Large intestine (tissue), 12 donors: ENCODE measurements at places on chromosomes 11 and 22. TPM values are rescaled to one million over a fixed set of nuclear protein-coding genes. Genes with fewer than 3 reads are reported as not detected.
A peak's percentile ranks its signal among the peaks of the same experiment; 100 is the strongest.

DNA sequence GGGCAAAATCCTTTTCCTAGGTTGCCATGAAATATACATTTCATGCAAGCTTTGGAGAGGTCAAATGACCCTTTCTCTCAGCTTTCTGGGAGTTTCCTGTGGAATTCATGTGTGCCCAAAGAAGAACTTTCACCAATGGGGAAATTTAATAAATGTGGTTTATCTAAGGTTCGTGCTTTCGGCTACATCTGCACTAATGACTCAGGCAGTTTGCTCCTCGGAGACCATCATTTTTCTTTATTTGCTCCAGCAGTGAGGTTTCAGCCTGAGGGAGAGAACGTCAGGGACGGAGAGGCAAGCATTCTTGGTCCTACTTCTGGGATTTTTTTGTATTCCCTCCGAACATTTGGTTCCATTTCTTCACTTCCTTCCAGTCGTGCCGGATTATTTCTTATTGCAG, 85.2 kb downstream of the FLI1 start:
- DNase-seq = no peak

GRCh38 chr11:75481223-75481921, 44.4 kb downstream of the GDPD5 start:
- DNase-seq = no peak

DNA sequence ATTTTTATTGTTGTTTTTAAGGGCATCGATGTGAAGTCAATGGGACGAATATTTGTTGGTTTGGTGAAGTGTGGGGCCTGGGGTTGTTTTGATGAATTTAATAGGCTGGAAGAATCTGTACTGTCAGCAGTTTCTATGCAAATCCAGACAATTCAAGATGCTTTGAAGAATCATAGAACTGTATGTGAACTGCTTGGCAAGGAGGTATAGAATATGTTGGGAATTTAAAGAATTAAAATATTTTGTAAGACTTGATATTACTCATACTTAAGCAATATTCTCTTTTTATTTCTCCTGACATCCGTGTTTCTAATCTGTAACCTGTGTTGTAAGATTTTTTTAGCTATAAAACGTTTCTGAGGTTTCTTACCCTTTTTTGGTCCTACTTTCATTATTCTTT, 61.6 kb downstream of the DYNC2H1 start:
- no peak for DNase-seq

GRCh38 chr11:73266646-73267020, 5.5 kb upstream of the P2RY6 start:
- DNase-seq = no peak

GRCh38 chr11:46305295-46305694, 27.8 kb downstream of the CREB3L1 start:
- no peak for DNase-seq

DNA sequence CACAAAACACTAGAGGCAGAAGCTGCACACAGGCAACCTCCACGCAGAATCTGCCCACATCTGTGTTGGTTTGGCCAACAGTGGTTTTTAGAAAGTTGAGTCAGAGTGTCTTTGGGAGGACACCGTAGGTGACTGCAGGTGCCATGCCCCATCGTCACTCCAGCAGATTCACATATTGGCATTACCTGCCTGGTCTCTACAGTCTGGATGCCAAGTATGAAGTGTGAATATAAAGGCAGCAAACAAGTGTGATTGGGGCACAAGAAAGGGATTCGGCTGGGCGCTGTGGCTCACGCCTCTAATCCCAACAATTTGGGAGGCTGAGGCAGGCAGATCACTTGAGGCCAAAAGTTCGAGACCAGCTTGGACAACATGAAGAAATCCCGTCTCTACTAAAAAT, 11.0 kb upstream of the FXYD2 start:
- DNase-seq = no peak

DNA sequence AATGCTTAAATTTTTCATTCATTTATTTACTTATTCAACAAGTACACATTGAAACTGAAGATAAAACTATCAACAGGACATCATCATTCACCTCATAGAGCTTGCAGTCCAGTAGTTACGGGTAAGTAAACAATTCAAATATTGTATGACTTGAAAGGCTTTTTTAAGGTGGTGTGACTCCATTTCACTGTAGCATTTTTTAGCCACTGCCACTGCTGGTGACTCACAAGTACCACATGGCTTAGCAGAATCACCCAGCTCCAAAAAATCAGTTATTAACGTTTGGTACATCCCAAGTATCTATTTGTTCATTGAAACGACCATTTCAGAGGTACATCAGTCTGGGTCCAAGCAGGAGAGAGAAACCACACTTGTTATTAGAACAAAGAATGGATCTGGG, 427.9 kb upstream of the DDI1 start:
- no peak for DNase-seq

DNA sequence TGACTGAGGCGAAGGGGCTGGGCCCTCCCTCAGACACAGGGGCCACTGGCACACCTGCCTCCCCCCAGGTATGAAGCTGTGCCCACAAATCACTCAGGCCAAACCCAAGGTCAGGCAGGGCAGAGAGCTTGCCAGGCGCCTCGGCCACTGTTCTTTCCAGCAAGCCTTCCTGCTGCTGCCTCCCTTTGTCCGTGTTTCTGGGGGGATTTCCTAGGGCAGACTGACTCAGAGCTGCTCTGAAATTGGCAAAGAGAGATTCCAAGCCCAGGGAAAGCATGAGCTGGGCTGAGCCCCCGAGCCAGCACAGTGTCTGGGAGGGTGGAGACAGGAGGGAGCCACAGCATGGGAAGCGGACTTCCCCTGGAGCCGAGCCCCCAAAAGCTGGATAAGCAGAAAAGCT, 33.2 kb downstream of the PPP2R1B start:
- peak; percentile 33 for DNase-seq

DNA sequence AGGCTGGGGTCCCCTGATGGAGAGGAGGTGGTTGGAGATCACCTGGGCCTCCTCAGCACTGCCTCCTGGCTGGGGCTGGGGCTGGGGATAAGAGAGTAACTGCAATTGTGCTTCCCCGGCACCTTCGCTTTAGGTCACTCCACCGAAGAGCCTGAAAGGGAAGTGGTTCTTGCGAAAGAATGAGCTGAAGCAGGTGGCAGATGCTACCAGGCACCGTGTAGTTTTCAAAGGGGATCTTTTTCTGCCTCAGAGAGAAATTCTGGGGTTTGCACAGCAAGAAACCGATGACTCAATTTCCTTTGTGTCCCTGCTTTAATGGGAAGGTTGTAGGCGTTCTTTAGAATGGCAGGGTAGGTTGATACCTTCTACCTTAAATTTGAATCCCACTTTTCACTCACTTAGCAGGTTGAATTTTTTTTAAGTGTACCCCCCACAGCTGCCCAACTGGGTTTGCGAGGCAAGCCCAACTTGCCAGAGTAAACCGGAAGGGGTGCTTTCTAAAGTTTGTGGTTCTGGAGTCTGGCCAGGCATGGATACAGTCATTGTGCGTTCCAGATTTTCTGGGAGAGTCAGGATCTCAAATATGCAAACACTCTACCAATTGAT, 5.3 kb downstream of the CD44 start:
- DNase-seq = no peak

DNA sequence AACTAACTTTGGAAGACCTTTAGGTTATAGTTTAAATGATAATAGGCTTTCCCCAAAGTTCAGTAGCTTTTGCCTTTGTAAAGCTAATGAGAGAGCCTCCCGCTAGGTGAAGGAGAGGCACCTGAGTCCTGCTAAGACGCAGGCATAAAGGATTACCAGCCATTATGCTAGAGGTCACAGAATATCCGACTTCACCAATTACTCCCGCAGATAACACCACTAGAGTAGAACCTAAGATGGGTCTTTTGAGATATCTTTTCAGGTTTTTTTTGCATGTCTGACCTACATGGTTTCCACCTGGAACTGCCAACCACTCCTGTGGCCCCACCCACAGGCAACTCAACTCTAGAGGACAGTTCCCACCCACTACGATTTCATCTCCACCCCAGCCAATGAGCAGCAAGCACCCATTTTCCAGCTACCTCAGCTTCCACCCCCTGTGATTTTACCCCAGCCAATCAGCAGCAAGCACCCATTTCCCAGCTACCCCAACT, 314.3 kb downstream of the BRD1 start:
- no peak for DNase-seq

DNA sequence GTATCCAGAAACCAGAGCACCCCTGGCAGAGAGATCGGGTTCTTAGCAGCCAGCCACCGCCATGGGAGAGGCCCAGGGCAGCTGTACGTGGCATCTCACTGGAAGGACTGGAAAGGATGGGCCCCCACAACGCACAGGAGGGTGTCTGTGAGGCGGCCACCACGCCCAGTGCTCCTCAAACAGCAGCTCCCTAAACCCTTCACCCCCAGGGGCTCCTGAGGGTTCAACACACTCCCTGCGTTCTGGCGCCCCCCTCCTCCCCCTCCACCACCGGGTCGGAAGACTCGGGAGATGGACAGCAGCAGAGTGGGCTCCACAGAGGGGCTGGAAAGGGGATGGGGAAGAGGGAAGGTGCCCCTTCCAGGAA, 1.1 kb downstream of the MAPK12 start:
- no peak for DNase-seq

DNA sequence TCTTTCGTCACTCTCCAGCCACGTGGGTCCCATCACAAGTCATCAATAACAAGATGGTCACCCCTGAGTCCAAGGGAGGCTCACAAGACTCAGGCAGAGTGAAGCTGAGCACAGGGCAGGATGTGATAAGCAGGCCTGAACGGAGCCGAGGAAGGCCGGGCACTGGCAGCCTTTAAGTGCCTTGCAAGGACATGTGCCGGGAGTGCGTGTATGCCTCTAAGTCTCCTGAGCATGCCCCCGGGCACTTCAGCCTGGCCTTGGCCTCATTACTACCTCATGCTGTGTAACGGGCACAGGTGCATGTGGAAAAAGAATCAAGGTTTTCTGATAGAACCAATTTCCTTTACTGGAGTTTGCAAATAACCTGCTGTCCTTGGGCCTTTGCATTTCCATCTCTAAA, 55.8 kb downstream of the UBASH3B start:
- DNase-seq = no peak

DNA sequence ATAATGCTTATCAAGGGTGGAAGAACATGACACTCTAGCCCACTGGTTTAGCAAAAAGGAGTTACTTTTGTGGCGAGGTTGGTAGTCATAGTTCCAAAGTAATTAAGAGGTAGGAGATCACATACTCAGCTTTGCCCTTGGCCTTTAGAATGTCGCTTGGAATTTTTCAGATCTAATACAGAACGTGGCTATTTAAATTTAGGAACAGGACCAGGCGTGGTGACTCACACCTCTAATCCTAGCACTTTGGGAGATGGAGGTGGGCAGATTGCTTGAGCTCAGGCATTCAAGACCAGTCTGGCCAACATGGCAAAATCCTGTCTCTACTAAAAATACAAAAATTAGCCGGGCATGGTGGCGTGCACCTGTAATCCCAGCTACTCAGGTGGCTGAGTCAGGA, 26.1 kb upstream of the ZNRF3 start:
- DNase-seq = no peak

DNA sequence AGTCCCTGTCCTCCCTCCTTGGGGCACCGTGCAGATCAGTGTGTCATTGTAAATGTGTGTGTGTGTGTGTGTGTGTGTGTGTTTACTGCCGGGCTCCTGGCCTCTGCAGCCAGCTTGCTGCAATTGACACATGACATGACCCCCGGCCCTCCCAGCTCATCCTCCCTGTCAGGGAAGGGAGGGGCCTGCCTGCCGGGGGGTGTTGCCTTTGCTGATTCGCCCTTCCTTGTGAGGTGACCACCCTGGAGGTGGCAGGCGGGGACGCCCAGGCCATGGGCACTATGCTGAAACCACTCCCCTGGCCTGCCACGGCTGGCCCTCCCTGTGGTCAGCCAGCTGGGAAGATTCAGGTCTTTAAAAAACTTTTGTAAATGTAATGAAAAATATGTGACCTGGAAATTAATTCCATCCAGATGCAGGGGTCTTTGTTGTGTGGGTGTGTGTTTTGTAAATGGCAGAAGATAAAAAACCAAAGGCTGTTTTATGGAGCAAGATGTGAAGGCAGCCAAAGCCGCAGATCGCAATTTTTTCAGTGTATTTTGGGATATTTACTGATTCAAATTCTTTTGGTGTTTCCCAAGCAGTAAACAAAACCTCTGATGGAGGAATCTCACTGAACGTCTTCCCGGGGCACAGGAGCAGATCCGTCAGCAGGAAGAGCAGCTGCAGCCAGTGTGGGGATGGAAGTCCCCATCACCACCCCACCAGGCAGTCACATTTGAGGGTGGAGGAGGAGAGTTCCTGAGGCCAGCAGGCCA, 23.2 kb downstream of the SHISAL1 start:
- peak; percentile 20 for DNase-seq

DNA sequence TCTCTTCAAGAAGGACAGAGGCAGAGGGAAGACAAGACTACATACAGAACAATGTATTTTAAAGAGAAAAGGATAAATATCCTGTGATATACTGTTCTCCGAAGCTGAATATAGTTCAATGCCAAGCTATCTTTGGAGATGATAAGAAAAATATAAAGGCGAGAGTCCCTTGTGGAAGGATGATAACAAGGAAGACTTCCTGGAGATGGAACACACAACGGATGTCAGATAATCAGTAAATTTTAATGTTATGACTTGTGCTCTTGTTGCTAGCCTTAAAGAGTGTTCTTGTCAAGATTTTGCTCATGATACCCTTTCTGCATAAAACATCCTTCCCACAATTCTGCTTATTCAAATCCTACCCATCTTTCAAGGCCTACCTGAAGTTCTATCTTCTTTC, 6.8 kb upstream of the CTR9 start:
- DNase-seq = no peak

DNA sequence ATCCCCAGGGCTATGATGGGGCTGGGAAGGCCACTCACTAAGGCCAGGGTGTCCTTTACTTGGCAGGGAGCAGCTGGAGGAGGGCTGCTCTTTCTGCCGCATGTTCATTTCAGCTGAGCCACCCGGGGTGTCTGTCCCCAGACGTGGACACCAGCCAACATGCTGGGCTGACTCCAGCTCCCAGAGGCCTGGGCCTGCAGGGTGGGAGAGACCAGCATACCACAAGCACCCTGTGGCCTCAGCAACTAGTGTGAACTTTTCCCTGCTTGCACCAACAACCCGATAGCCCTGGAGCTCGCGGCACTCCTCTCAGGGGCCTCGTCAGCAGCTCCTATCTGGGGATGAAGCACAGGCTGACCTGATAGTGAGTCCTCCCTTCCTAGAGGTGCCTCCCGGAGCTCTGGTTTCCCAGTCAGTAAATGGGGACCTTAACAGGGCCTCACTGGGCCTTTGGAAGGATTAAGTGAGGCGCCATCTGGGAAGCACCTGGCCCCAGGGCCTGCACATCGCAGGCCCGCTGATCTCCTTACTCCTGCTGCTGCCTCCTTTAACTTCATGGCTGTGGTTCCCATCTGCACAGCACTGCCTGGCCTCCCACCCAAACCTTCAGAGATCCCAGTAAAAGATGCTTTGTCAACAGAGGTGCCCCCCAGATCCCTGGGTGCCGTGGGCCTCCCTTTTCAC, 83.4 kb downstream of the GALNT18 start:
- DNase-seq = peak; percentile 79

Gene OTOG
- 0.10 TPM for polyA plus RNA-seq

Gene SLC22A6
- not detected for polyA plus RNA-seq

Gene REXO2
- polyA plus RNA-seq = 52.6 TPM

Gene TMEM135
- polyA plus RNA-seq = 19.9 TPM

Gene BCR
- 29.0 TPM for polyA plus RNA-seq

Gene GAL3ST3
- polyA plus RNA-seq = 0.39 TPM

Gene SCUBE1
- 4.4 TPM for polyA plus RNA-seq
